ENCODE measurements at places on chromosomes 4 and X. TPM values are rescaled to one million over a fixed set of nuclear protein-coding genes. Genes with fewer than 3 reads are reported as not detected.

- DNase-seq = no peak
These were observed 14.3 kb downstream of the CCDC160 start for GRCh38 chrX:134251241-134251640.

DNA sequence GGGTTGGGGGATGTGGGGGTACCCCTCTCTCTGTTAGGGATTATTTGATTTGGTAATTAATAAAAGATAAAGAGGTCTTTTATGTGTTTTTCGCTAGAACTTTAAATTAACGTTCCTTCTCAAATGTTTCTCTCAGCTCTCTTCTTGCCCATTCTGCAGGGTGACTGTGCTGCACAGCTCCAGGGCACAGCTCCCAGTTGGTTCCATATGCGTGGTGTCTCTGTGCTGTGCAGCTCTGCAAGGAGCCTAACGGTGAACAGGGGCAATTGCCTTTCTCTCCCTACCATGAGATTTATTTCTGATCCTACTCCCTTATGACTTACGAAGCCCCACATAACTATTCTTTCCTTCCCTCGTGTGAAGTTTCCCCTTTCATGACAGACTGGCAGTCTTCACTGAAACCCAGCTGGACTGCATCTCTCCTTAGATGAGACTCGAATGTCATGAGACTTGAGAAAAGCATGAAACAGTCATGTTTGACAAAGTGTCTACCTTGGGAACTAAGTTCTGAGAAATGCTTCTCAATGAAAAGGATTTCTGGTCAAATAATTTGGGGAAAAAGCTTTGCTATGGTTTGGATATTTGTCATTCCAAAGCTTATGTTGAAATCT, 50.2 kb upstream of the SPRY1 start:
- no peak for DNase-seq

Gene NEUROG2
- not detected for total RNA-seq

- DNase-seq = no peak
These were observed 181.2 kb downstream of the ARHGAP10 start for GRCh38 chr4:147913137-147913536.

Gene GDPD2
- not detected for total RNA-seq

Gene PRRG1
- total RNA-seq = not detected

GRCh38 chrX:113275804-113276203, 435.2 kb upstream of the AMOT start:
- no peak for DNase-seq

- DNase-seq = no peak
These were observed 718.9 kb downstream of the ARAP2 start for GRCh38 chr4:35525192-35525978.

DNA sequence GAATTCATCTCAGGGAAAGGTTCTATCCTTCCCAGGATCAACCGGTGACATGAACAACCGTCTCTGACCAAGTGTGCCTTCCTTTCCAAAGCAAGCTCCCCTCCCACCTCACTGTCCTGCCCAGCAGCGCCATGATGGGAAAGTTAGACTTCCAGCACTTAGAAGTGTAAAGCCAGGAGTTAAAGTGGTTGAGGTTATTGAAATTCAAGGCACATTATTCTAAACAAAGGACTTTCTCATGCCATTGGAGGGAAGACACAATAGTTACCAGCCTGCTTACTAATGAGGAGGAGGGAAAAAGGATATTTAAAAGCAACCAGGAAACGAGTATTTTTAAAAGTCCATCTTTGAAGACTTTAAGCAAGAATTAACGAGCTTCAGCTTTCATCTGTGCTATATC, 96.8 kb downstream of the NSUN7 start:
- DNase-seq = no peak

GRCh38 chr4:183637461-183637860, 21.5 kb downstream of the RWDD4 start:
- no peak for DNase-seq

Gene ADH5
- total RNA-seq = 74.2 TPM

Gene MEPE
- not detected for total RNA-seq

DNA sequence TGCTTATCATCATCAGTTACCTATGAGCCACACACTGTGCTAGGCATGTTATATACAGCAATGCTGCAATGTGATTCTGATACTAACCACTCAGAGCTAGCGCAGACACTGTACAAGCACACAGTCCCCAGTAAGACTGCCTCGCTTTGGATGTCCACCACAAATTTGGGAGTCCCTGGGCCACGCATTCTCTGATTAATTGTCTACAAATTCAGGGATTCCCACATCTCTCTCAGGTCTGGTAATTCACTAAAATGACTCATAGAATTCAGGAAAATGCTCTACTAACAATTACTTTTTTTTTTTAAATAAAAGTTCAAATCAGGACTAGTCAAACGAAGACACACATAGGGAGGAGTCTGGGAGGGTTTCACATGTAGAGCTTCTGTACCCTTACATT, 652.1 kb upstream of the AADAT start:
- no peak for DNase-seq

GRCh38 chr4:117796677-117797076, 237.6 kb upstream of the NDST3 start:
- no peak for DNase-seq

- DNase-seq = no peak
These were observed 373.4 kb downstream of the PDGFC start for GRCh38 chr4:156598138-156598681.

DNA sequence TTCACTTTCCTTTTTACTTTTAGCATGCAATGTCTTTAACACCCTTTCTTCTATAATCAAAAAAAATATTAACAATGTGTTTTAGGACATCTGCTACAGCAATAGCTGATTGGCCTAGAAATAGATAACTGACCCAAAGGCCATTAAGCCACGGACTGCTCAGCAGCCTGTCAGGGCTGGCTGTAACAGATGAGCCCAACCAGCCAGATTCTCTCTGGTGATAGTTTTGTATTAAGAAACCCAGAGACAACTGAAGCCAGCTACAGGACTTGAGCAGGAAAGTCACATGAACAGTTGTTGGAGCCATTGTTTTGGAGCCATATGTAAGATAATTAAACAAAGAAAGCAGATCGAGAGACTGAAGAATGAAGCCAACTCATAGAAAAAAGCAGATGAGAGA, 80.3 kb downstream of the DDIT4L start:
- no peak for DNase-seq

- DNase-seq = no peak
These were observed 317.9 kb downstream of the OPHN1 start for GRCh38 chrX:68115371-68115770.

Gene HPF1
- total RNA-seq = 17.9 TPM

Gene SPP1
- not detected for total RNA-seq

- DNase-seq = no peak
These were observed 2.3 kb downstream of the SNCA start for GRCh38 chr4:89834486-89835209.

DNA sequence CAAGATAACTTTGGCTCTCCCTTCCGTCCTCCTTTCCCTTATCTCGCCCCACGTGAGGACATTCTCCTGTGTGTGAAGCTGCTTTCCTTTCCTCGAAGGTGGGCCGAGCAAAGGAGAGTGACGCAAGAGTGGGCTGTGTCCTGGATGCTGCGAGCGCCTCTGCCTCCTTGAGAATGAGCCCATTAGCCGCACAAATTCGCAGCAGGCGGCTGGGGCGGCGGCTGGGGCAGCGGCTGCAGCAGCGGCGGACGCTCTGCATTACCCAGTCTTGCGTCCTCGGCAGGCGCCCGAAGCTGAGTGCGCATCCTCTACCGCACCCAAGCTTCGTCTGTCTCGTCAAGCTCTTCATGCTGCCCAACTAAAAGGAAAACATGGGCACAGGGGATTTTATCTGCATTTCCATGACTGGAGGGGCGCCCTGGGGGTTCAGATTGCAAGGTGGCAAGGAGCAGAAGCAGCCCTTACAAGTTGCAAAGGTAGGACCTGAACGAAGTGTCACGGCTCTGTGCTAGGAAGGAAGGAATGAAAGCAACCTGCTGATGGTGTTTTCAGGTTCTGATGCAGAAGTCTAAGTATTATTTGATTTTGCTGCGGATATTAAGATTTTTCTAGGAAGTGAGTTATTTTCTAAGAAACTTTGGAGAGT, at the start of gene SYNPO2:
SYNPO2 (plus strand) TSS at position 189 of the 646 bp plus-strand sequence; CDS start at position 372, 183 bp downstream.
- peak; percentile 22 for DNase-seq

DNA sequence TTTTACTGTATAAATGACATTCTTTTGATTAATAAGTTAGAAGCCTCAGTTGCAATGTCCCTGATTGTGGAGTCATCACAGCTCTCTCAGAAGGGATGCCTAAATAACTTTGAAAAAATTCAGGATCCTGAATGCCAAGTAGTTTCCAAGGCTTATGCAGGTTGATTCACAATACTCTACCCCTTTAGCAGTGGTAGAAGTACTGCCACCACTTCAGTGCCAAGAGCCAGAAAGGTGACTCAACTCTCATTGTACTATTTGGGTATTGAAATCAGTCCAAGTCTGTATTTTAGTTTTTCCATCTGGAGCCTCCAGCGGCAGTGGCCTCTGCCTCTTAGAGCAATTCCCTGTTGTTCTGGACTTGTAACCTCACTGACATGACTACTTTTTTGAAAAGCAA, 320.1 kb upstream of the NDST4 start:
- DNase-seq = no peak

- no peak for DNase-seq
These were observed 13.0 kb upstream of the SOWAHD start for GRCh38 chrX:119745283-119745848.

DNA sequence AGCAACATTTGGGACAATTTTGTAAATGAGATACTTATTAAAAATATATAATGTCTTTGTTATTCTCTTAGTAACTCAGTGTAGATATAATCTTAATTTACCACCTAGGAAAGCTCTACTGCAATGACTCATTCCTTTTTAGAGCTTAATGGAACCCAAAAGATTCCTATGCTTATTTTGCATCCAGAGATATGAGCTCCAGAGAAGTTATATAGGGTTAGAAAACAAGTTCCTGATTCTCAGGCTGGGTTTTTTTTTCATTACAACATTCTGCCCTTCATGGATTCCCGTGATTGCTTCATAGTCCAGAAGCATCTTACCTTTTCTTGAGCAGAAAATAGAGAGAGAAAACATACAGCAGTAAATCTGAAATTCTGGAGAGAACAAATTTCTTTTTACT, 57.9 kb upstream of the CXCL8 start:
- DNase-seq = no peak

DNA sequence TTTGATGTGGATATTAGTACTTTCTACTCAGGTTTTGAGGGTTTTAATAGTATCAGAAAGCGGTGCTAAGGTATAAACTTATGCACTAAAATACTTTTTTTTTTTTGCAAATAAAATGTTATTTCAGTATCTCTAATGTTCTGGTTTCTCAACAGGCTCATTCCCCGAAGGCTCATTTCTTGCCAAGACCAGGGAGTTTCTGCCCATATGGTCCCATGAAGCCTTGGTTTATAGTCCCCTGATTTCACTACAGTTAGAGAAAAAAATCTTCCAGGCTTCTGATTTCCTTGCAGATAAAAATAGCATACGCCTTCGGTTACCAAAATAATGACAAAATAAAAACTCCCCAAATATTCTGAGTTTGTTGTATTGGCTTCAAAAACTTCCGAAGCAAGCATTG, 814.2 kb upstream of the PABPC4L start:
- DNase-seq = no peak

DNA sequence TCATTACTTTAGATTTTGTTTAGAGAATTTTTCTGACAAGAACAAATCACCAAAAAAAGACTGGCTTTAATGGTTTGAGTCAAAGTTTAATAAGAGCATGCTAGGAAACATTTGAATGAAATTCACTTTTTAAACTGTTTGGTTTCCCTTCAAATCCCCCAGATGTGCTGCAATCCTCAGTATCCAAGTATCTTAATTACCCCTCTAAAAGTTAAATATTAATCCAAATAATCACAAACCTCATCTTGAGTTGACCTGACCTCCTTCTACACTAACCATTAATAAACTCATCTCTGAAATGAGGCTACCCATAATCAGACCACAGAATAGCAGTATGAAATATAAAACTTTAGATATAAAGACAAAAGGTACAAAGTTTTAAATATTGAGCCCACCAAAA, 10.1 kb downstream of the DHX15 start:
- no peak for DNase-seq

DNA sequence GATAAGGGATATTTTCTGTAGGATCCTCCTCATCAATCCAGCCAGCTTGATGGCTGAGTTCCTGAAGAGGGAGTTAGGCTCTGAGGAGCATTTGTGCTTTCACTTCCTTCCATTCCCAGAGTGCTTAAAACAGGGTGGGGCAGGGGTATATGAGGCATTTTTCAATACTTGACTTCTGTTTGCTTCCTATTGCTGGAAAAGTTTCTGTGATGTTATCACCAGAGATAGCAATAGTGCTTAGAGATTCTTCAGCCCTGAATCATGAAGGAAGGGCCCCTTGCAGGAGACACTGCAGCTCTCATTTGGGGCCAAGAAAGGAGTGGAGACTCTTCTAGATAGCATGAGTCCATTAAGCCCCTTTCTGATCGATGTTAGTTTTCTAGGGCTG, 166.7 kb upstream of the RPS6KA3 start:
- no peak for DNase-seq

DNA sequence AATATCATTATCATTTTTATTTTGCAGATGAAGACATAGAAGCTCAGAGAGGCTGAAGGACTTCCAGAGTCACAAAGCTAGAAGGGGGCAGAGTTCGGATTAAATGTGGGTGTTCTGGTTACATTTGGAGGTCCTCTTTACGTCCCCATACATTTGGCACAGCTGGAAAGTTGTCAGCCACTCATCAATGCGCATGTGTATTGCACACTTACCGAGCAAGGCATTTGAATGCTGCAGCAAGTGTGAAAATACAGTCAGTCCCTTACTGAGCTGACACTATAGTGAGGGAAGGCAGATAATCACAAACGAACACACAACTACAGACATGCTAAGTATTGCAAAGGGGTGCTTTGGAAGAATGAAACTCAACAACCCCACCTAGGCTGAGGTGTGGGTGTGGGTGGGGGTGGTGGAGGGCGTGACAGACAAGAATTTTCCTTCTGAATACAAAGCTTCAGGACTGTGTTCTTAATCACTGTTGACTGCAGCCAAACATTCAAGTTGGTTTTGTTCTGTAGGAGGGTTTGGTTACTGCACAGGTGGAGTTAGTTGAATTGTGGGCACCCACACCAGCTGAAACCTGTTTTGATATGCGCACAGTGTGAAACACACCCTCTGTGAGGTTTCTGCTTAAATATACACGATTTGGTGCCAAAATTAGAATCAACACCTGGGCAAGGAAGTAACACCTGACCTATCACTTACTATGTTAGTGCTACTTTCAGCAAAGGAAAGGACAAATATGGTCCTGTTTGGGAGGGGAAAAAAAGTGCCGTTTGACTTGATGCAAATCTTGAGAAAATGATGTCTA, 72.4 kb downstream of the COQ2 start:
- no peak for DNase-seq

Gene CENPVL3
- total RNA-seq = not detected

Gene ARX
- total RNA-seq = not detected

Gene MTMR8
- total RNA-seq = 4.7 TPM

Gene SULT1B1
- total RNA-seq = 0.04 TPM
